ENCODE measurements at places on chromosomes 3 and 15.
A peak's percentile ranks its signal among the peaks of the same experiment; 100 is the strongest.

DNA sequence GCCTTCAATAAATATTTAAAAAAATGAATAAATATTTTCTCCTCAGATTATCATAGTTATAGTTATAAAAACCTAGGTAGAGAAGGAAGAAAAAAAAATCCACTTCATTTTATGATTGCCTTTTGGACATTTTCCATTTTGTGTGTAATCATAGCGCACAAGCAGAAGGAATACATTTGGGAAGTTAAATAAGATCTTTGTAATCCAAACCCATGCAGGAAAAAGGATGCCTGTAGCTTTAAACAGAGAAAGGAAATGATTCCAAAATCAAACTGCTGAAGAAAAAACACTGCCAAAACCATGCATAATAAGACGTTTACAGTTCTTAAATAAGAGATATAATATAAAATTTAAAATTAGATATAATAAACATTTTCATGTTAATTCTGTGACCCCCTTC, 7.4 kb upstream of the CCDC54 start:
- no peak for DNase-seq

- peak; percentile 83 for DNase-seq
Measured at GRCh38 chr15:68550498-68551295, 28.1 kb upstream of the CORO2B start.

DNA sequence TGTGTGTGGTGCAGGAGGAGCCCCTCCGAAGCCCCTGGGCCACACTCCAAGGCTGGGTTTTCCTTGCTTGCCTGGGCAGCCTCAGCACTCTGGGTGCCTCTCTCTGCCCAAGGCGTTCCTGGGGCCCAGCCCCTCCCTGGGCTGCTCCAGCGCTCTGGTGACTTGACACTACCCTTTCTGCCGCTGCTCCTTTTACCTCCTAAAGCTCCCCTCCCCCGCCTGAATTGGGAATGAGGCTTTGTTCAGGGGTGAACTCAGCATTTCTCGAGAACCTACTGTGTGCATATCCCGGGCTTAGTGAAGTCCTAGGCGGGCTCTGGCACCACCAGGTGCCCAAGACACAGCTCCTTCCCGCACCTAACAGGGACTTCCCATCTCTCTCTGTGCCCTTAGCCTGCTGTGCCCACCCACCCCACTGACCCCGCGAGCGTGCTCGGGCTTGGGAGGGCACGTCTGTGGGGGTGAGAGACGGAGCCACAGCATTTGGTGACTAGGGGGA, 1.2 kb upstream of the BAHD1 start:
- DNase-seq = no peak

DNA sequence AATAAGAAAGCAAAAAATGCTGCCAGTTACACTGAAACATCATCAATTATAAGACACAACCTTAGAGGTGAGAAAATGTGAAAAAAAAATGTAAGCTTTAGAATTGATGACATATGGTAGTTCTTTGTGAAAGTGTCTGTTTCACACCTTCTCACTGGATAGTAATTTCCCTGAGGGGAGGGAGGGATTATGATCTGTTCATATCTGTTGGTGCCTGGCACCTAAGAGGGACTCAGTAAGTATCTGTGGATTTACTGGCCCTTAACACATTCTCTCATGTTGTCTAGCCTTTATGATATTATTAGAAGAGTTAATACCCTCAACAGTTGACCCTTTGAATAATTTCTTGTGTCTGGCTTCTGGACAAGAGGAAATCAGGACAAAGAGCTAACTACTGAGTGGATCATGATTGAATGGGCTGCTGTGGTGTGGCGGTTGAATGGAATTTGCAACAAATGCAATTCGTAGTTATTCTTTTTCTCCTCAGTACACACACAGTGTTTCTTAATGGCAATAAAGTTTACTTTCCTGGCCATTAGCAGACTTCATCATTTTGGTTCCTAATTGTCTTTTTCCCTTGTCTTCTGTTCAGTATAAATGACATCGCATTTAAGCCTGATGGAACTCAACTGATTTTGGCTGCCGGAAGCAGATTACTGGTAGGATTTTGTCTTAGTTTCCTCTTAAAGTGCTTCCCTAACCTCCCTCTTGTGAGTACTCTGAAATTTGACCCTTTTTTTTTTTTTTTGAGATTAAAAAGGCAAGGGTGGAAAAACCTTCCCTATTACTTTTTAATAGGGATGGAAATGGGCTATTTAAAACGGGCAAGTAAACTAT, 9.5 kb downstream of the IFT122 start:
- DNase-seq = no peak

DNA sequence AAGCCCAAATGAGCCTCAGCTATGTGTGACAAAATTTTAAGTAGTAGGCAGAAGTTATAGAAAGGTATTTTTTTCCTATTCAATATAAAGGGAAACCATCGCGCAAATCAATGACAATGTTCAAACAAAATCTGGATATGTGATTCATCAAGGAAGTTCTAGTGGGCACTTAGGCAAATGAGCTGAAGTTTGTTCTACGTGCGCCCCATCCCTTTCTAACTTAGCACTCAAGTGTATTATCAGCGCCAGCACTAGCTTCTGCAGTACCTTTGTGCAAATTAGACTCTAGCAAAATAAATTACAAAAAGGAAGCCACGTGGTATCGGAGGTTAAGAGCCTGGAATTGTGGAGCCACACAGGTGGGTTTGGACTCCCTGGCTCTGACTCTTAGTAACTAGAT, 91.1 kb downstream of the TBL1XR1 start:
- DNase-seq = no peak

DNA sequence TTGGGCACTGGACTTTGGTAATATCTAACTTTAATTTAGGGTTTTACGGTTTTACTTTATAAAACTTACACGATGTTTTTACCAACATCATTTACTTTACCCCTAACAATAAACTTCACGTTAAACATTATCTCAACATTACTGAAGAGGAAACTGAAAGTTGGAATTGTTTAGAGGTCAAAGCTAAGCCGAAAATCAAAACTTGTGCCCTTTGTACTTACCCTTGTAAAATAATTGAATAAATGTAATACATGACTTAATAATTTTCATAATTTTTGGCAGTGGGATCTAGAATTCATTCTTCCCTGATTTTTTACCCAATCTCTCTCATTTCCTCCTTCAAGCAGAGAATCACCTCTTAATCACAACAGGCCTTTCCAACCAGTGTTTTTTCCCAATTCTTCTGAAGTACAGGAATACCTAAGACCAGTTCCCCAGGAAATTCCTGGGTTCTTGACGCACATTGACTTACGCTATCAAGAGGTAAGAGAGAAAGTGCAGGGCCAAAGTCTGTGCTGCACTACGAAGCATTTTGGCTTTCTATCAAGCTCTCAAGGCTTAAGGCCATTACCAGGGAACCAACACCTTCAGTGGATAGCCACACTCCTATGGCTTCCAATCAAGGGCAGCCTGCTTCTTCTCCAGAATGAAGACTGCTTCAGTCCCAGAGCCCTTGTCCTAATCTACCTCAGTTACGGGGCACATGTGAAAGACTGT, 11.9 kb upstream of the SEMA6D start:
- DNase-seq = no peak

- no peak for DNase-seq
Measured at GRCh38 chr3:151319628-151320027, 3.0 kb upstream of the GPR87 start.

DNA sequence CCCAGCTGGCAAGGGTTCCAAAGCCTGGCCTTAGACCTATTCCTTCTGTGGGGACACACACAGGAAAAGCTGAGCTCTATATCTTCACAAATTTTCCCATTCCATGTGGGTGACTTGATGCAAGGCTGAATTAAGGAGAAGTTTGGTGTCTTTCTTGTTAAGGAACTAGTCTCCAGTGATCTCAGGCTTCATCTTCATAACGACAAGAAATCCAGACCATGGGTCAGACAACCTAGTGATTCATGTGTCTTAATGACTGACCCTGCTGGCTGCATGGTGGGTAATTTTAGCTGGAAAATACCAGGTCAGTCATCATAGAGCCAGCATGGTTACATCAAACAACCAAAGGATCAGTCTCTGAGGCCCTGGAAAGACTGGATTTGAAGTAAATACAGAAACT, 112.7 kb upstream of the SLC4A7 start:
- DNase-seq = peak; percentile 74

DNA sequence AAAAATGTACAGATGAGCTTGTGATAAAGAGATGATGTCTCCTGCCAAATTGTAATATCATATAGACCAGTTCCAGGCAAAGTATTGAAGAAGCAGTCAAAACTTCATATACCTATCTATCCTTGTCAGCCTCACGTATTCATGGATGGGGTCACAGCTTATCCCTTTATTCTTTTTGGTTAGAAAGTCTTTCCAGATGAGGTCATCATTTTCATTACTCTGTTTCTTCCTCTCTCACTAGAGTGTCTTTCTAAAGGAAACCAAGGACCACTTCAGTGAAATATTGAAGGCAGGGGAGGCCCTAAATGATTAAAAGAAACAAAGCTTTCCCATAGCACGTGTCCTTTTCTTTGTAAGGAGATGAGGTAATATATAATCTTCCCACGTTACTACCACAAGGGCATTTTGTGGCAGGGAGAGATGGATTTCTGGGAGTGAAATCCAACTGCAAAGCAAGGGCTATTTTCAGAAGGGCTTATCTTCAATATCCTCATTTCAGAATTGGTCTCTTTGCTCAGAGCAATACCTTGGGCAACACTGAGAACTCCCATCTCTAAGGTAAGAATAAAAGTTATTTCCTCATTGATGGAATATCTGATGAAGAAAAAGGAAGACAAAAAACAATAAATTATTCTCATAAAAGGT, 260.2 kb downstream of the TIGIT start:
- no peak for DNase-seq

DNA sequence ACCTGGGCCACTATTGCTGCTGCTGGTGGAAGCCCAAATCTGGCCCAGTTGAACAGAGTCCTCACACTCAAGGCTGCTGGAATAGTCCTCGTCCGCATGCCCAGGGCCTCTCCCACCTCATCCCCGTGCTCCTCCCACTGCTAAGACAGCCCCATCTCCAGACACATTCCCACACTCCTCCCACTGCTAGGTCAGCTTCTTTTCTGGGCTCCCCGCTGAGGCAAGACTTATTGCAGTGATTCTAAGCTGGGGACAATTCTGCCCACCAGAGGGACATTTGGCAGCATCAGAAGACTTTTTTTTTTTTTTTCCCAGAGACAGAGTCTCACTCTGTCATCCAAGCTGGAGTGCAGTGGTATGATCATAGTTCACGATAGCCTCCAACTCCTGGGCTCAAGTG, 35.1 kb downstream of the POC1A start:
- DNase-seq = peak; percentile 39

GRCh38 chr15:72203507-72203837, 5.9 kb upstream of the GRAMD2A start:
- DNase-seq = no peak
